Stimulated activated CD8-positive, alpha-beta memory T cell treated with anti-CD3 and anti-CD28 coated beads, Interleukin-2, amount 100 ng/mL, for 48 hours (primary cell): ENCODE measurements at places on chromosomes 5 and 9.

GRCh38 chr9:86706391-86706790, 240.9 kb downstream of the GAS1 start:
- DNase-seq = no peak

- no peak for DNase-seq
Measured at GRCh38 chr5:79689541-79690466, at the start of gene CMYA5. Gene CMYA5, plus strand, starts transcription at chr5:79689836. Its CDS starts 72 bp downstream, at chr5:79689908.

GRCh38 chr9:109604781-109605180, 106.7 kb upstream of the PTPN3 start:
- DNase-seq = no peak

- no peak for DNase-seq
Measured at GRCh38 chr5:78829811-78830527, 155.1 kb downstream of the ARSB start.

- DNase-seq = no peak
Measured at GRCh38 chr5:174555726-174556125, 168.7 kb upstream of the MSX2 start.

DNA sequence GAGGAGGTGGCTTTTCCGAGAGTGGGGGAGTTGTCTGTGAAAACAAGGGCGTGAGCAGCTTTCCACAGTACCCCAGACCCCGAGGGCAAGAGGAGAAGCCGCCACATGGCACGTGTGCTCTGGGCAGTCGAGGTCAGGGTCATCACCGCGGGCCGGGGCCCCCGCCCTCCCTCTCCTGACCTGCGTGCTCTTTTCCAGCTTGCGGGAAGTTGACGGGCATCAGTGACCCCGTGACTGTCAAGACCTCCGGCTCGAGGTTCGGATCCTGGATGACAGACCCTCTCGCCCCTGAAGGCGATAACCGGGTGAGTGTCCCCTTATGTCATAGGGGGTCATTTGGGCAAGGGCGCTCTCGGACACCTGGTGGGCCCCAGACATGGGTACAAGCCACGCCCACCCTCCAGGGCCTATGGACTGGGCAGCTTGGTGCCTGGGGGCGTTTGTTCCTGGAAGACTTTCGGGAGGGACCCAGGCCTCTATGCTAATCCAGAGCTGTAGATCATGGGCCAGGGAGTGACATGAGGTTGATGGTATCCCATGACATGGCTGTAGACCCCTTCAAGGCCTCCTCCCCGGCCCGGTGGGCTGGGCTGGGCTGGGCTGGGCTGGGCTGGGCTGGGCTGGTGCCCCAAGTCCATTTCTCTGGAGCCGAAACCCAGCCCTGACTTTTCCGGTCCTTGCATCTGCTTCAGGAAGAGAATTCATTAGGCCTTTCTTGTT, 19.2 kb downstream of the OLFM1 start:
- no peak for DNase-seq

- DNase-seq = no peak
Measured at GRCh38 chr5:91384671-91385430, 1.7 kb upstream of the ARRDC3 start.

DNA sequence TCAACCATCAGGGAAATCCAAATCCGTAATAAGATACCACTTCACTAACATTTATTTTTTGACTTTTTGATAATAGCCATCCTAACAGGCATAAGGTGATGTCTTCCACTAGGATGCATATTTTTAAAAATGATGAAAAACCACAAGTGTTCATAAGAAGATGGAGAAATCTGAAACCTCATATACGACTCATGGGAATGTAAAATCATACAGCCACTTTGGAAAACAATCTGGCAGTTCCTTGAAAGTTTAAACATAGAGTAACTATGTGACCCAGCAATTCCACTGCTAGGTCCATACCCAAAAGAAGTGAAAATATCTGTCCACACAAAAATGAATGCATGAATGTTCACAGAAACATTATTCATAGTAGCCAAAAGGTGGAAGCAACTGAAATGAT, 431.0 kb downstream of the ENC1 start:
- no peak for DNase-seq

DNA sequence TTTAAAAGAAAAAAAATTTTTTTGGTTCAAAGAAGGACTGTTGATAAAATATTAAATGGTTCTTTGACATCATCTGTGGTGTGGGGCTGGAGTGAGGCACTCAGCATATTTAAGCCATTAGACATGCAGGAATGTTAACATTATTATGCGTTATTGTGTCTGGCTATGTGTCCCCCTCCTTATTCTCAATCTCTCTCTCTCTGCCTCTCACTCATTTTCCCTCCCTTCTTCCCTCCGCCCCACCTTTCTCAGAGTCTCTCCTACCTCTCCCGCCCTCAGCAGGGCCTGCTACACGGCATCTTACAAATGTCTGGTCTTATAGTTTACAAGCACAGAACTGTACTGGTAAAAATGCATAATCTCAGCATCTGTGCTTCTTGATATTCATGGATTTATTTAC, 287.8 kb upstream of the TMEM161B start:
- no peak for DNase-seq

DNA sequence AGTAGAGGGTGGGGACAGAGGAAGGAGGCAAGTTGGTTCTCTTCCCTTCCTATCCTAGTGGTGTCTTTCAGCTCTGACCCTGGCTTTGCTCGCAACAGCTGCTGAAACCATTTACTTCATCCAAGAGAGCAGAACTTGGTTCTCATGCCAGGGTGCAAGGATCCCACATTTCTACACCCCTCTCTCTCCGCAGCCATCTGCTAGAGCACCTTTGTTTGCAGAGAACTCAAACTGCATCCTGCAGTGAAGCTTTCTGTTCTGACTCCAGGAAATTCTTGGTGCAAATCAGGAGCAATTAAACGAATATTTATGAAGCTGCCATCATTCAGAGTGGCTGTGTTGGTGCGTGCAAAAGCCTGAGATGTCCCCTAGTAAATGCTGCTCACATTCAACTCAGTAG, 31.9 kb downstream of the NEUROG1 start:
- DNase-seq = no peak

DNA sequence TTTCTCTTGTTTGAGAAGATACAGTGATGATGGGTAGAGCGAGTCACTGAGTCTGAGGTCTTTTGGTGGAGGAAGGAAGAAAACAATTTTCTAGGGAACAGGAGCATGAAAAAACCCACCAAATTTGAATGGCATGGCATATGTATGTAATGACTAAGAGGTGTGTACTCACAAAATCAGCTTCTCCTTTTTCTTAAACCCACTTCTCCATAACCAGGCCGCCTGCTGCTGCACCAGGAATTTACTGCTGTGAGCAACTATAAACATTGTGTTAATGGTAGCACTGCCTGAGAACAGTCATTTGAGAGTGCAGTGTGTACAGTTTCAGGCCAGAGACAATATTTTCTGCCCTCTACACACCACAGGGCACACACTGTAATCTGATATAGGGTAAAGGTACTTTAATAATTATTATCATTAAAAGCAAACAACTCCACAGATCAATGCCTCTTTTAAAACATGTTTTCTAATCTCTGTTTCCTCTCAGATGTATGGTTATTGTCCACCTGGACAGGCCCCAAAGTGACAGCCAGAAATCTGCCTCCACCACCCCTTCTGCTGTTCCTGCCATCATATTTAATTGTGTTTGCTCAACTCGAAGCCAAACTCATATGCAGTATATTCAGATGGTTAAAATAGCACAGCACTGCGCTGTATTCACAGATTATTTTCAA, 241.6 kb downstream of the KIAA0825 start:
- DNase-seq = no peak

DNA sequence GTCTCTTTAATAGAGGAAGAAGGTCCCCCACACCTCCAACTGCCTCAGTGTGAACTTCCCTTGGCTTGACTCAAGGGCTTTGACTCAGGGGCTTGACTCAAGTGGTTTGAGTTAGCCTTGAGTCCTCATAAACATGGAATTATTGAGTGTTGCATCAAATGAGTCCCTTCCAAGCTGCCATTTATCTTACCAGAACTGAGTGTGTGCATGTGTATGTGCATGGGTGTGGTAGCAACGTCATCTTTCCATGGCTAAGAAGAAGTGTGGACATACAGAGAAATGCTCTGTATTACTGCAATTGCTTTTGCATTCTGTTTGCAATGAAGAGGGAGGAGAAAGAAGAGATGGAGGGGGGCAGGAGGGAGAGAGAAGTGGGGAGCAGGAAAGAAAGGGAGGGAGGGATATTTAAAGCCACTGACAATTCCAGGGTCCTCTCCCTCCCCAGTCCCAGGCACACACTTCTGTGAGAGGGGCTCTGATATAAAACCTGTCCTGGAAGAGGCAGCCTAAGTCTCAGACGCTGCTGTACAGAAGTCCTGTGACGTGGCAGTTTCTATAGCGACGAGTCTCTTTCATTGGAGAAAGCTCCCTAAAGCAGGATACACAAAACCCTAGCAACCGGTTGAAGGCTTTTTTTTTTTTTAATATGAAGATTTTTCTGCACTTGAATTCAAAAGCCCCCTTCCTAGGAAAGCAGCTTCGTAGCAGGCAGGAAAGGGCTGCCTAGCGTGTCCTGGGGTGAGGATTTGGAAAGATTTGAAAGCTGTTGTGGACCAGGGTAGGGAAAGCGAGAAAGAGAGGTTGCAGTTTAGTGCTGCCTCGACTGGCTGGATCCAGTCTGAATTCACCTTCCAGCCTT, 93.3 kb upstream of the MAP1B start:
- no peak for DNase-seq

GRCh38 chr9:121975801-121976277, 117.3 kb downstream of the TTLL11 start:
- DNase-seq = no peak

GRCh38 chr9:103649086-103649485, 445.0 kb upstream of the SMC2 start:
- no peak for DNase-seq

DNA sequence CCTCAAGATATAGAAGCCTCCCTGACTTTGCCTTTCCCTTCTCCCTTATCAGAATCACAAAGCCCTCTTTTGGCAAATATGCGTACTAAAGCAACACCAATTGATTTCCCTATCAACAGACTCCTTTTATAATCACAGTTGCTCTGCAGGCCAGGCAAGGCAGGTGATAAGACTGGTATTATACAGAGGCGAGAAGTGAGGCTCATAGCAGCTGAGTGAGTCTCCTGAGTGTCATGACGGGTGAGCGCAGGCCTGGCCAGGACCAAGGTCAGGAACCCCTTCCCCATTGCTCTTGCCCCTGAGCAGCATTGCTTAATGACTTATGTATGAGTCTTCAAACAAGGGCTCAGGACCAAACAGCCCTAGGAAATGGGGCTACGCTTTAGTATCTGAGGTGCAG, 70.8 kb downstream of the FBXO38 start:
- DNase-seq = no peak

DNA sequence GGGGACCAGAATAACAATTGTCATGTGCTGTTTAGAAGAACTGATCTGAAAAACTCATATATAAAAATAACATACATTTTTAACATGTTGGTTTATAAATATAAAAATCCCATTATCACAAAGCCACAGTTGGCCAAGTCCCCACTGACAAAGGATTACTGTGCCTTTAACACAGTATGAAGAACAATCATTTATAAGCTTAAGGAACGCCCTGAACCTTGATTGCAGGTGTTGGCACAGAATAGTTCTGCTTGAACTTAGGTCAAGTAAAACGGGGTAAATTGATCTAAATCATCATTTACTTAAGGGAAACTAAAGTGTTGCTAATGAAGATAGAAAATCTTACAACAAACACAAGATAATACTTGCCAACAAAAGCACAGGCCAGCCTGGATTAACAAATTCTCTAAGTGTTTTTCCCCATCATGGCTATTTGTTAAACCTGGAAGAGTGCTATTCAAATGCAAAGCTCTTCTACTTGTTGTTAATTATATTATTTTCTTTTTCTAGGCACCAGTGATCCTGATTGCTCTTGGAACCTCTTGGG, 46.1 kb downstream of the ASTN2 start:
- DNase-seq = no peak

DNA sequence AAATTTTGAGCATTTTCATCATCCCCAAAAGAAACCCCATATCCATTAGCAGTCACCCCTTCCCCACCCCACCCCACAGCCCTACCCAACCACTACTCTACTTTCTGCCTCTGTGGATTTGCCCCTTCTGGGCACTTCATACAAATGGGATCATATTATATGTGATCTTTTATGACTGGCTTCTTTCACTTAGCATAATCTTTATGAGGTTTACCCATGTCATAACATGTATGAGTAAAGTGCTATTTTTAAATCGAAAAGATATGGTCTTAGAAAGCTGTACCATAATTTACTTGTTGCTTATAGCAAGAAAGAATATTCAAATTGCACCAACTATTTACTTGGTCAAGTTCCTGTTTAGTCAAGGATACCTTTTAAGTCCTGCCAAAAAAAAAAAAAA, 12.7 kb downstream of the ELP1 start:
- DNase-seq = no peak

DNA sequence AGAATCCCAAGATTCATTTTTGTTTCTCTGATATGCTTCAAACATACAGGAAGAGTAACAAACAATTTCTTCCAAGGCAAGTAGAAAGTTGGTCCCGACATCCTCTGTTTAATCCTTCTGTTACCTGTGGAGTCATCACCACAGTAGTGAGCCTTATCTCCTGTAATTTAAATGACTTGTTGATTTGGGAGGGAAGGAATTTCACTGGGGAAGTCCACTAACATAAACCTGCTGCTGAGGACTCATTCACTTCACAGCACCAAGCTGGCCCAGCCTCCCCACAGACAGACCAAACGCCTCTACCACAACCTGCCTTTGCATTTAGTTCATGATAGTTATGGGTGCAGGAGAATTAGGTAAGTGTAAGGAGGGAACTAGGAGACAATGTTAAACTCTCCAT, 63.2 kb downstream of the PRKACG start:
- DNase-seq = no peak

GRCh38 chr5:62569470-62569869, 9.1 kb upstream of the LRRC70 start:
- no peak for DNase-seq

GRCh38 chr9:117354244-117354847, 60.5 kb downstream of the ASTN2 start:
- no peak for DNase-seq

DNA sequence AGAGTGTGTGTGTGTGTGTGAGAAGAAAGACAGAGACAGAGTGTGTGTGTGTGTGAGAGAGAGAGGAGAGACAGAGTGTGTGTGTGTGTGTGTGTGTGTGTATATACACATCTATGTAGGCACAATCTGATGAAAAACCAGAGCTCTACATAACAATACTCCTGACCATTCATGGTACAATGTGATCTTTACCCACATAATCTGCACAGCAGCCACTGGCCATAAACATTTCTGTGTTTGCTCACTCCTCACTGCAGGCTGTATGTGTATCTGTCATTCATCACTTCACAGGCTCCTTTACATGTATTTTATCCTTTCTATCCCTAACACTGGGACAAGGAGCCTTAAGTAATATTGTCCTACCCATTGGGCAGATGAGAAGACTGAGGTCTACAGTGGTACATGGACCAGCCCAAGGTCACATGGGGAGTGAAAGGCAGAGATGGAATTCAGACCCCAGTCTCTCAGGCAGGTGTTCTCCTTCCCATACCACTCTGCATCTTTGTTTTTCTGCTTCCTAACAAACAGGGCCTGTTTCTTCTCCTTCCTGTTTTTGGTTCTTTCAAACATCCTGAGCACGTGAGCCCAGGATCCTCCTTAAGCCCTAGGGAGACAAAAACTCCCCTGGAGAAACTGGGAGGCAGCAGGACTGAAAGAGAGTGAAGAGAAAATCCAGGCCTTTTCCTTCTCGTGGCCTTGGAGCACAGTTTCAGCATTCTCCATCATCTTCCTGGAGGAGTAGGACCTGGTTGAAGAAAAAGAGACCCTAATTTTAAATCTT, 201.7 kb upstream of the MSX2 start:
- DNase-seq = no peak

- DNase-seq = no peak
Measured at GRCh38 chr5:116478491-116478890, 96.1 kb downstream of the SEMA6A start.

GRCh38 chr5:116795189-116795588, 220.6 kb upstream of the SEMA6A start:
- DNase-seq = no peak
